ENCODE measurements at places on chromosomes 16 and 17.

DNA sequence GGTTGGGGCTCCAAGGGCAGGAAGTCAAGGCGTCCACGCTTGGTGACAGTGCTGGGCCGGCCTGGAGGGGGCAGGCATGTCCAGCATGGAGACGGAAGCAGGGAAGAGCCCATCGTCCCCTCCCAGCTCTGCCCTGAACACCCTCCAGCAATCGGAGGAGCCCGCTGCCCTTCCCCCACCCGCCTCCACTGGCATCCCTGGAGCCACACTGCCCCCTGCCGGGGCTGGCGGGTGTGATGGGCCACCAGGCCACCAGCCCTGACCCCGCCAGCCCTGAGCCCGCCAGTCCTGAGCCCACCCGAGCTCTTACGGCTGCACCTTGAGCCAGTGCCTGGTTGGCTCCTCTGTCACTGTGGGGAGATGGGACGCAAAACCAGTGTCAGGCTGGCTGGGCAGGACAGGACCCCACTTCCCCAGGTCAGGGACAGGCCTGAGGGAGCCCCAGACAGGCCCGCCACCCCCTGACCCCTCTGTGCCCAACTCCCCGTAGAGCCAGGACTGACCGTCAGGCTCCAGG lies 4.1 kb upstream of the CDH15 start:
- peak; percentile 16 for DNase-seq

- DNase-seq = no peak
Observed at GRCh38 chr17:688100-688989, 26.3 kb downstream of the VPS53 start.

DNA sequence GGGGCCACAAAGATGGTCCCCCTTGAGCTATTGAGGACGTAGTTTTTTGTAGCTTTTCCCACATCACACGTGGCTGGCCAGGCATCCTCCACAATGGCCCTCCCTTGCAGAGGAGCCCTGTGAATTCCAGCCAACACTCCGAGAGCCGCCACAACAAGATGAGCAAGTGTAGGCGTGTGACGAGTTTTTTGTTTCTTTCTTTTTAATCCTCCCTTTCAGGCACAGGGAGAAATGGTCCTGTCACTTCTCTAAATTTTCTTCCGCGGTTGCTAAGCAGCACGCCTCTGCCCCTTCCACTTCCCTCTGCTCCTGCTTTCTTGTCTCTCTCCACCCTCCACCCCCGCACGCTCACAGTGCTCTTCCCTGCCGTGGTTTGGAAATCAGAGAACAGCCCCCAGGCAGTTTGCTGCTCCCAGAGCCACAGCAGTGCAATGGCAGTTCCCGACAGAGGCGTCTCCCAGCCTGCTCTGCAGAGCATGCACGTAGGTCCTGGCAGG lies 68.0 kb upstream of the MRTFB start:
- DNase-seq = peak; percentile 66

DNA sequence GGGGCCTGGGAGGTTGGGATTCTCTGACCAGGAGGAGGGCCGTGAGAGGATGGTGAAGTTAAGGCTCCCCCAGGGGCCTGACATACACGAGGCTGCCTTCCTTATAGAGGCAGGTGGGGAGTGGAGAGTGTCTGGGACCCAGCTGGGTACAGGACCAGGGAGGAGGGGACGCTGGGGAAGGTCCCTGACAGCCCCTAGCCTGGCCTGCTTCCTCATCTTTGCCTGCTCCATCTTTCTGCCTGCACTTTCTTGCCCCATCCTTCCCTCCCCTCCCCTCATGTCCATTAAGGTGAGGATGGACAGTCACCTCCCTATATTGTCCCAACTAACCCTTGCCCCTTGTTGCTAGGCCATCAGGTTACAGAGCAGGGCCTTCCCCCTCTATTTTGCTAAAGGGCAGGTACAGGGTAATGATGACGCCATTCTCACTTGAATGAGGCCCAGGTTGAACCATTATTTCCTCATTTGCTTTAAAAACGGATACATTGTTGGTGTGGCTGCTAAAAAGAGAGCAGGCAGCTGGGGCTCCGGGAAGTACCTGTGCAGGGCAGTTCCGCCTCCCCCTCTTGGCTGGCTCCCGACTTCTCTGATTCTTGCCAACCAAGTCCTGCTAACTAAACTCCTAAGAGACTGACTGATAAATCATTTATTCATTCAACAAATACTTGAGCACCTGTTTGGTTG lies 1.3 kb downstream of the C17orf99 start:
- no peak for DNase-seq

GRCh38 chr17:13576661-13577526 lies 24.8 kb downstream of the HS3ST3A1 start:
- DNase-seq = no peak

Data from caudate nucleus (tissue), 63 donors.